Stimulated activated memory B cell treated with anti-CD40 and anti-IgM and Interleukin-4, amounts not matched to agents 10 μg/mL and 1 μg/mL and 100 μg/mL, for 72 hours (primary cell): ENCODE measurements at places on chromosomes 1 and 21.

GRCh38 chr1:26833432-26834405 lies 7.2 kb downstream of the ZDHHC18 start:
- no peaks in the 10 kb centered on the region for H3K27me3 ChIP-seq
- H3K36me3 ChIP-seq, result peaks cover 63% of the 10 kb centered on the region
- peak overlapping the region; percentile 64 for H3K4me3 ChIP-seq
- H3K27ac ChIP-seq, result peak overlapping the region; percentile 94
- ATAC-seq, result peak; percentile 96

GRCh38 chr1:182955596-182956588 lies 2.9 kb upstream of the SHCBP1L start:
- H3K4me1 ChIP-seq, result peaks cover 6% of the 10 kb centered on the region
- H3K4me3 ChIP-seq, result no peak overlapping the region
- no peaks in the 10 kb centered on the region for H3K36me3 ChIP-seq
- no peak overlapping the region for H3K27ac ChIP-seq
- peaks cover 31% of the 10 kb centered on the region for H3K27me3 ChIP-seq

GRCh38 chr1:110706621-110707020 lies 31.9 kb upstream of the KCNA3 start:
- H3K36me3 ChIP-seq, result peaks cover 4% of the 10 kb centered on the region
- H3K4me3 ChIP-seq, result no peak overlapping the region
- H3K27ac ChIP-seq, result no peak overlapping the region

DNA sequence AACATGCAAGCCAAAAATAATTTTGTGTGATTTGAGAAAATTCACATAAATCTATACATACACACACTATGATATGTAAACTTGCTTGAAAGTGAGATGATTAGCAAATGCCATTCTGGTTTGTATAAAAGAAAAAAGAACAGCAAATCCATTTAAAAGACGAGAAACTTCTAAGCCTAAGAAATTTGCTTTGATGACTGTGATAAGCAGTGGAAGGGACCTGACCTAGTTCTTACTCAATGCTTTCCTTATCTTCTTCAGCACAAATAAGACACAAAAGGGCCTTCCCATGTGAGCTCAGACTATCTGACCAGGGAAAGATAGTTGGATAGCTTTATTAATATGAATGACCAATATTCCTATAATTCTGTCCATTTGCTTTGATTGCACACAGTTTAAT lies 25.3 kb upstream of the NMNAT2 start:
- no peak overlapping the region for H3K27ac ChIP-seq
- H3K4me1 ChIP-seq, result no peaks in the 10 kb centered on the region
- H3K4me3 ChIP-seq, result no peak overlapping the region

GRCh38 chr1:167291539-167292185 lies 71.0 kb downstream of the POU2F1 start:
- no peak for ATAC-seq
- H3K4me3 ChIP-seq, result no peak overlapping the region
- H3K36me3 ChIP-seq, result peaks cover 10% of the 10 kb centered on the region
- H3K27me3 ChIP-seq, result no peaks in the 10 kb centered on the region
- H3K4me1 ChIP-seq, result peaks cover 69% of the 10 kb centered on the region

DNA sequence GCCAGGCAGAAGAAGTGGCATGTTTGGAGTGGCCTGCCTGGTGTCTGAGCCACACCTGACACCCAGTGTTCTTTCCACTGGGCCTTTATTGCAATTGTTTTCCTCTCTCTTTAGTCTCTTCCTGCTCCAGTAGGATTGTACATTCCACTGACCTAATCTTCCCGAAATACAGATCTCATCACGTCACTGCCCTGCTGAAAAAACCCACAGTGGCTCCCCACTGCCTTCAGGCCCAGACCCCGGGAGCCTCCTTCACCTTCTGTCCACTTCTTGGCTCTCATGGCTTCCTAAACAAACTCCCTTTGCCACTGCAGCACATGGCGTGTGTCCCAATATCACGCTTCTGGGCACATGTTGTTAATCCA lies 25.3 kb upstream of the ATP5PO start:
- H3K4me3 ChIP-seq, result no peak overlapping the region
- no peak for ATAC-seq
- no peaks in the 10 kb centered on the region for H3K27me3 ChIP-seq

DNA sequence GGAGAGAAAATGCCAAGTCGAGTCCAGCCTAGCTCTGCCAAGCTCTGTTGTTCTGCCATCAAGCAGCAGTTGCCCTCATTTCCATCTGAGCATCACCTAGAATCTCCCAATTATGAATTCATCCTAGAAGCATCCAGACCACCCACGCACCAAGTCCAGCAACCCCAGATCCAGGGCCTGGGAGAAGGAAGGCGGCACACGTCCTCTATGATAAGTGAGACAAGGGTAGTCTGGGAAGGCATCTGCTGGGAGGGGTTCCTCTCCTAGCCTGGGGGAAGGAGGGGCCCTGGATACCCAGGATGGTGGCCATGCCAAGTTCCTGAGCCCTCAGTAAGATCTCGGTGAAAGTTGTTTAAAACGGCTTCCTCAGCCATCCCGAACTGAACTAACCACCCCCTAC lies 70.7 kb downstream of the VWA5B1 start:
- H3K27me3 ChIP-seq, result peaks cover 80% of the 10 kb centered on the region
- peaks cover 22% of the 10 kb centered on the region for H3K4me1 ChIP-seq
- no peak for ATAC-seq
- no peak overlapping the region for H3K4me3 ChIP-seq
- no peak overlapping the region for H3K27ac ChIP-seq
- H3K36me3 ChIP-seq, result no peaks in the 10 kb centered on the region

GRCh38 chr1:209672705-209673630 lies 2.2 kb upstream of the G0S2 start:
- peak overlapping the region; percentile 48 for H3K4me3 ChIP-seq
- peaks cover 29% of the 10 kb centered on the region for H3K27me3 ChIP-seq
- no peaks in the 10 kb centered on the region for H3K36me3 ChIP-seq
- peak; percentile 93 for ATAC-seq
- peaks cover 40% of the 10 kb centered on the region for H3K4me1 ChIP-seq

DNA sequence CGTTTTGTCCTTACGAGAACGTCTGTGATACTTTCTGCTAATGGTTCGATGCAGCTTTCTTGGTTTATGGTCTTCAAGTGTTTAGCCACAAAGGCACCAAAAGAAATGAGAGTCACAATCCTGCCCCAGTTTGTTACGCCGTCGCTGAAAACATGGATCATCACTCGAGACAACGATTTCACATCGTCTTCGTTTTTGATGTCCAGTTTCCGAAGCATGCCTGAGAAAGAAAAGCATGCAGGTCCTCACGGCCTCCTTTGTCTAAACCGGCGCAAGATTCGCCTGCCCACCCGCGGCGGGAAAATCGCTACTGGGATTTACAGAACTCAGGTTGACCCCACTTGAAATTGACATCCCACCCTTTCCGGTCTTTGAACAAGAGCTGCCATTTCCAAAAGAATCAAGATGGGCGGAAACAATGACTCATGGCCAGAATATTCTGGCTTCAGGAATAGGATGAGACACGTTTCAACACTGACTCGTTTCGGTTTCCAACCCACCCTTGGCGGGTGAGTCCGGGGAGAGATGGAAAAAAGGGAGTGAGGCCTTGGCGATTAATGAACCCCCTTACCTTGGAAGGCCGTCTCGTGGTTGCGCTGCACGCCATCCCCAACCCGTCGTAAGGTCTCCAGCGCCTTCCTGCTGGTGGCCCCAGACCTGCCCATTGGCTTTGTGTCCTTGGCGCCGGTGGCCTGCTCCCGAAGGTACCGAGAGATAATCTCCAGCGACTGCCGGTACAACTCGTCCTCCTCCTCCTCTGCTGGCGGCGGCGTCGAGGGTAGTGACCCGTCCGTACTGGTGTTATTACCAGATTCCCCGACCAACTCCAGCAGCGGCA lies 919 bp downstream of the MCL1 start:
- H3K27me3 ChIP-seq, result no peaks in the 10 kb centered on the region
- peak; percentile 0 for ATAC-seq
- peak overlapping the region; percentile 99 for H3K4me3 ChIP-seq
- H3K27ac ChIP-seq, result peak overlapping the region; percentile 95
- H3K36me3 ChIP-seq, result peaks cover 59% of the 10 kb centered on the region
- H3K4me1 ChIP-seq, result peaks cover 41% of the 10 kb centered on the region

- H3K27ac ChIP-seq, result no peak overlapping the region
- H3K4me1 ChIP-seq, result no peaks in the 10 kb centered on the region
- no peak overlapping the region for H3K4me3 ChIP-seq
These were observed 76.3 kb upstream of the TIAM1 start for GRCh38 chr21:31420354-31420753.

- H3K36me3 ChIP-seq, result no peaks in the 10 kb centered on the region
- ATAC-seq, result no peak
- H3K4me3 ChIP-seq, result no peak overlapping the region
These were observed 85.0 kb upstream of the LYST start for GRCh38 chr1:235951661-235952060.

GRCh38 chr21:17513214-17514123 lies 626 bp downstream of the CXADR start:
- H3K4me1 ChIP-seq, result peaks cover 17% of the 10 kb centered on the region
- H3K36me3 ChIP-seq, result no peaks in the 10 kb centered on the region
- peak overlapping the region; percentile 84 for H3K4me3 ChIP-seq
- peak; percentile 59 for ATAC-seq
- no peak overlapping the region for H3K27ac ChIP-seq
- peaks cover 46% of the 10 kb centered on the region for H3K27me3 ChIP-seq

GRCh38 chr1:186780076-186780475 lies 48.7 kb upstream of the PLA2G4A start:
- H3K36me3 ChIP-seq, result no peaks in the 10 kb centered on the region
- H3K27me3 ChIP-seq, result no peaks in the 10 kb centered on the region
- H3K4me1 ChIP-seq, result no peaks in the 10 kb centered on the region
- no peak for ATAC-seq

DNA sequence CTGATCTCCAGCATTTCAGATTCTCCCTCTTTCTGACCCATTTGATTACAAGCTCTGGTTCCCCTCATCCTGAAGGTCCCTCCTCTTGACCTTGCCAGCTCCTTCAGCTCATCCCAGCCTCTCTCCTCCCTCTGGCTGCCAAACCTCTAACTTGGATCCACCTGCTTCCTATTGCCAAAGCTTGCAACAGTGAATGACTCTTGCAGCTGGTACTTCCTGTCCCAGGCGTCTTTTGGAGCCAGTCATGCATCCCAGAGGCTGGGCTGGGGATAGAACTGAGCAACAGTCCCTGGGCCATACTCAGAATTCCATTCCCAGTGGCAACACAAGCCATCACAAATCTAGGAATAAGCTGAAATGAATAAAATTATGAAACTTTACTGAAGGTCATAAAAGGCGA lies 27.7 kb upstream of the SPOCD1 start:
- no peaks in the 10 kb centered on the region for H3K27me3 ChIP-seq
- no peak overlapping the region for H3K27ac ChIP-seq
- no peak overlapping the region for H3K4me3 ChIP-seq
- no peak for ATAC-seq

- peaks cover 9% of the 10 kb centered on the region for H3K27me3 ChIP-seq
- ATAC-seq, result no peak
- H3K27ac ChIP-seq, result no peak overlapping the region
- no peak overlapping the region for H3K4me3 ChIP-seq
- H3K36me3 ChIP-seq, result peaks cover 6% of the 10 kb centered on the region
These were observed 104.8 kb downstream of the RGS2 start for GRCh38 chr1:192913683-192914082.
